ENCODE measurements at places on chromosomes 12 and 14. TPM values are rescaled to one million over a fixed set of nuclear protein-coding genes. Genes with fewer than 3 reads are reported as not detected.

DNA sequence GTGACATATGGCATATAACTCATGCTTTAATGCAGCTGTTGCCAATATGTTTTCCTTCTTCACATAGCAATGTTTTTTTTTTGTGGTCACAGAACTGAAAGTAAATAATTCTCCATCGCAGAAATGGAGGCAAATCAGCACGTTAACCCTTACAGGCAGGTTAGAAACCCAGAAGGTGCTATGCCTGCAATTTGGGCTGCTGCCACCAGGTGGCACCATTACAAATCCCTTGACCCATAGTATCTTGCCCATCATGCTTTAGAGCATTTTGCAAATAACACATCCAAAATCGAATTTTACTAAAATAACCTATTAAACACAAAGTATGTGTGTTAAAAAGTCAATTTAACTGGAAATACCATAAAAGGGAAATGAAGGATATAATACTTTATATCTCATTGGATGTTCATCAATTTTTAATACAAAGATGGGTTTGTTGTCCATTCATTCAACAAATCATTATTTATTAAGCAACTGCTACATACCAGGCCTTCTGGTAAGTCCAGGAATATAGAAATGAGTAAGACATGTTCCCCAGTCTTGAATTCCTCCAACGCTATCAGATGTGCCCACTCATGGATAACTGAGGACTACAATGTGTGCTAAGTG is 340.1 kb downstream of the GLT1D1 start:
- DNase-seq = no peak

The MEG3 gene
- 1.1 TPM for total RNA-seq

DNA sequence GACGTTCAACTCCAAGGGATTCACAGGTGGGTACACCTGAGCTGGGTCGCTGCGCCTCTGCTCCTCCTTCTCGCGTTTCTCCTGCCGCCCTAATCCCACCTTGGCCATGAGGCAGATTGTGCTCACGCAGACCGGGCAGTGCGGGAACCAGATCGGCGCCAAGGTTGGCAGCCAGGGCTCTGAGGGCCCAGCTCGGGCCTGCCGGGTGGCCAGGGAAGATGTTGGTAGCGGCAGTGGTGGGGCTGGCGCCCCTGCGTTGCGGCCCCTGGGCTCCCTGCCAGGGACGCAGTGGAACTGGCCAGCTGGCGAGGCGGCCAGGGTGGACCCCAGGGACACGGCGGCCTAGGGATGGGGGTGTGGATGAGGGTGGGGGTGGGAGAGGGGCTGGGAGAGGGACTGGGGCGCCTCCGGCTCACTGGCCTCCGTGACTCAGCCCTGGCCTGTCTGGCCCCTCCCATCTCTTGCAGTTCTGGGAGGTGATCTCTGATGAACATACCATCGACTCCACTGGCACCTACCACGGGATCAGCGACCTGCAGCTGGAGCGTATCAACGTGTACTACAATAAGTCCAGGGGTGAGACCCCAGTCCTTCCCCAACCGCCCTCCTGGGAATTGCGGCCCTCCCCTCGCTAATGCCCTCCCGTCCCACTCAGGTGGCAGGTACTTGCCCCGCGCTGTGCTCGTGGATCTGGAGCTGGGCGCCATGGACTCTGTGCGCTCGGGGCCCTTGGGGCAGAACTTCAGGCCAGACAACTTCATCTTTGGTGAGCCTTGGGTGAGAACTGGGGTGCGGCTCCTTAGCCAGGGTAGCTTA is 114.9 kb upstream of the ALG10B start:
- DNase-seq = no peak

- no peak for DNase-seq
Measured at GRCh38 chr12:72010356-72010755, 71.7 kb downstream of the TPH2 start.

GRCh38 chr14:89550821-89551220 is 133.8 kb upstream of the FOXN3 start:
- DNase-seq = no peak

DNA sequence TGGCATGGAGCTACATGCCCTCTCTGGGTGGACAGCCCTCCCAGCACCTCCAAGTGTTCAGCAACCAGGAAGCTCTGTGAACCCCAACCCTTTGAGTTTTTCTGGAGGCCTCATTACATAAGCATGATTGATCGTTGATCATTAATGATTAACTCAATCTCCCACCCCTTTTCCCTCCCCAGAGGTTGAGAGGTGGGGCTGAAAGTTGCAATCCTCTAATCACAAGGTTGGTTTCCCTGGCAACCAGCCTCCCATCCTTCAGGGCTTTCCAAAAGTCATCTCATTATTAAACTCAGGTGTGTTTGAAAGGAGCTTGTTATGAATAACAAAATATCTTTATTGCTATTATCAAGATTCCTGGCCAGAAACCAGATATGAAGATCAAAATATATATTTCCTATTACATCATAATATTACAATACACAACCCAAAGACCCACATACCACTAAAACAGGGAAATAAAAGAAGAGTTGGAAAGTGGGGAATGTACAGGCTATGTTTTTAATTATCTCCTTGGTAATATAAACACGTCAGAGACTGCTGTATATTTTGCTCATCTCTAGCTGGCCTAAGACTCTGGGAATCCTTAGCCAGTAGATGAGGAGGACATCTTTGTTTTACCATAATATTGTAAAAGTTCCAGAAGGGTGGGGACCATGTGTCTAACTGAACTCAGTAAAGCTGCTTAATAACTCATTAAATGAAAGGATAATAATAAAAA is 73.6 kb downstream of the SSPN start:
- no peak for DNase-seq

- DNase-seq = no peak
Measured at GRCh38 chr12:105417732-105418131, 87.2 kb downstream of the C12orf75 start.

DNA sequence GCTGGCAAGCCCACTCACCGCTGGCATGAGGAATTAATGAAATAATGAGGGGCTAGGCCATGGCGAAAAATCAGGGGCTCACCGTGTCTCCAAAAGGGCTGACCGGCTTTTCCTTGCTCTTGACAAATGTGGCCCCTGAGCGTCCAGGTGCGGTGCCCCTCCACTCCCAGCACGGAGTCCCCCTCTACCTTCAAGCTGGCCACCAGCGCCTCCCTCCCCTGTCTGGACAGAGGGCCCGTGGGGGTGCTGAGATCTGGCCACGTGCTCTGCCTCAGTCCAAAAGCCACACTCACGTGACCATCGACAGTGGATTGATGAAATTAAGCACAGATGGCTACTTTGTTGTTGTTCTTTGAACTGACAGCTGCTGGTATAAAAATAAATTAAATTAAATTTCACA is 78.8 kb upstream of the BCL11B start:
- DNase-seq = no peak

The GOLGA3 gene
- 74.6 TPM for total RNA-seq

DNA sequence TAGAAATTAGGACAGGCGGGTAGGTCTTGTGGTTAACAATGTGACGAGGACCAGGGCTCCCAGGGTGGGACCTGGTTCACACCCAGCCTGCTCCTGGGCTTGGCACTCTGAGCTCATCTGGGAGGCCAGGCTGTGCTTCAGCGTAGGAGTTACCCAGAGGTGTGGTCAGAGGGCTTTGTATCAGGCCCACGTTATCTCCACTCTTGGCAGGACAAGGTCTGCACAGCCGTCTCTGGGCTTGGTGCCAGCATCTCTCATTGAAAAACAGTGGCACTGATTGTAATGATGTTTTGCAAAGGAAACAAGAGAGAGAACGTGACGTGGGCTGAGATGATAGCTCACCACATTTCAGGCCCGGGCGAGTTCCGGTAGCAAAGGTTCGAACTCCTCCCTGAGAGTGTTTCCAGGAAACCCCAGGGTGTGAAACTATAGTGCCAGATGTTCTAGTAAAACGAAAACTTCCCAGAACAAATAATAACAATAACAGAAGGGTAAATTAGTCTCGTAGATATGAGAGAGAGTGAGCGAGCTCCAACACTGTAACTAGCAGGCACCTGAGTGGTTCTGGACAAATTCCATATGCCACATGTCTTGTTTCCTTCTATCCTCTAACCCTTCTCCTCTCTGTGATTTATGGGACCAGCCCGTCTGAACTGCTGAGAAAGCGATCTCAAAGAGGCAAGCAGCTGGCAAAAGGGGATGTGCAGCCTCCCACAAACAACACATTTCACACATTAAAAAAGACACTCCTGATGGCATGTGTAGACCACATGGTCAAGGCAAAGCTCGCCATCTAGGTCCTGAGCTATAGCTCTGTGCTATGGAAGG is 227.3 kb downstream of the KTN1 start:
- DNase-seq = peak; percentile 59

DNA sequence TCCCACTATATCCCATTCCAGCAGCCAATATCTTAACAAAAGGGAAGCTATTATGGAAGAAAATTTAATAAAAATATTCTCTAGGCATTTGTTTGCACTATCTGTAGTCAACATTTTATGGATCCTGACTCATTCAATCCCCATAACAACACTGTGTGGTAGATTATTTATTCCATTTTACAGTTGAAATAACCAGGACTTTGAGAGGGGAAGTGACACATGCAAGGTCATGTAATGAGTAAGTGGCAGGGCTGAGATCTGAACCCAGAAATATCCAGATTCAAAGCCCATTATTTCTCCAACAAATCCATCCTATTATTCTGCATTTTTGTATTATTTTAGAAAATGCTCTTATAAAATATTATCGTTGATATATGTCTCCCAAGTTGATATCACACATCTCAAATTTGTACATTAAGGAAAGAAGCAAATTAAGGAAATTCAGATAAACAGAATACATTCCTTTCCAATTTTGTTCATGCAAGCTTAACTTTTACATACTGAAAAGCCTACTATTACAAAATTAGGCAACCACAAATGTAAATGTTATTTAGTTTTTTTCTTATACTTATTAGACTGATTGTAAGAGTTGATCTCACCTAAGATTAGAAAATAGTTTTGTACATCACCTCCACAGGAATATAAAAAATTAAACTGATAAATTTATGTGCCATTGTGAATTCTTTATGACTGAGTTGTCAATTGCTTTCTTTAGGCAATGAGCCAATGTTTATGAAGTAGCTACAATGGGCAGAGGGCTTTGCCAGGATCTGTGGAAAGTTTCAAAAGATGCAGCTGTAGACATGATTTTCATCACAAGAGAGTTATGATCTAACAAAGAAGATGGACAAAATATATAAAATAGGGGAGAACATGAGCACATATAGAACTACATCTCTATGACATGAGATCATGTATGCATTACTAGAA is 55.1 kb upstream of the E2F7 start:
- no peak for DNase-seq

DNA sequence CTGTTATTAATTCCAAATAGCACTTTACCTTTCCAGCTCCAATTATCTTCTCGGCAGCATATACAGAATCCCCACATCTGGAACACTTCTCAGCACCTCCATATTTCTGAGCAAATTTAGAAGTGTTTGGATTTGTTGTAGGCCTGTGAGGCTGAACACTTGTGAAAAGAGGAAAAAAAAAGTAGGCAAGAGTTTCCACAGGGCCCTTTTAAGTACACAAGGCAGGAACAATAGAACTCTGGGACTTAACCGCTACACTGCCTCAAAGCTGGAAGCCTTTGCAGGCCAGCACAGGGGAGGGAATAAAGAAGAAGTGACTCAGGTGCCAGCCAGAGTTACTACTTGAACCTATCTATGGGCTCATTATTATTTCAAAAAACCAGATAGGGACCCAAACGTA is 18.6 kb downstream of the CSRP2 start:
- no peak for DNase-seq

The ARHGAP9 gene
- total RNA-seq = 54.5 TPM

The PTGER2 gene
- total RNA-seq = 17.6 TPM

DNA sequence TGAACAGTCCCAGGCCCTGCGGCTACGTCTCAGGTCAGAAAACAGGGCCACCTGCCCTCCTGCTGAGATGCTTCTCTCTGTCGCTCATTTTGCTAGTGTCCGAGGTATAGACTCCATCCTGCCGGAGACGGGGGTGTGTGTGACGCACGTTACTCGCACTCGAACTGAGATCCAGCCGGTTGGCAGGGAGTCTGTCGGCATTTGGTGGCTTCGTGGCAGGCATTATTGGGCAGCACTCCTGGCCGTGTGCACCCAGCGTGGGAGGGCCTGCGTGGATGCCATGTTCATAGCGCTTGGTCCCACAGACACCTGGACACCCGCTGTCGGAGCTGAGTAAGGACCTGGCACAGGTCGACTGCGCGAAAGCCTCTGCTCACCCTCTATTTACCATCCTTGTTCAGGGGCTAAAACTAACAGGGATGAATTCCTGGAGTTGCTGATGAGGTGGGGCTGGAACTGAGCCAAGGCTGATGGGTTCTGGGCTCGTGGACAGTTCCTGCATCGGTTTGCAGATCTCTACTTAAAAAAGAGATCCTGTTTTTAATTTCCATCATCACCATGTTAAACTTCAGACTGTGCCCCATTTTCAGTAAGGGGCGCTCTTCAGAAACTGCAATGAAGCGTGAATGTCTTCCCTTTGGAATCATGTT is 28.6 kb downstream of the AACS start:
- DNase-seq = no peak

The DTX1 gene
- 5.0 TPM for total RNA-seq

GRCh38 chr14:92846162-92846897 is 52.2 kb downstream of the GOLGA5 start:
- no peak for DNase-seq

The PARPBP gene
- 7.8 TPM for total RNA-seq

The CLEC1B gene
- total RNA-seq = not detected

DNA sequence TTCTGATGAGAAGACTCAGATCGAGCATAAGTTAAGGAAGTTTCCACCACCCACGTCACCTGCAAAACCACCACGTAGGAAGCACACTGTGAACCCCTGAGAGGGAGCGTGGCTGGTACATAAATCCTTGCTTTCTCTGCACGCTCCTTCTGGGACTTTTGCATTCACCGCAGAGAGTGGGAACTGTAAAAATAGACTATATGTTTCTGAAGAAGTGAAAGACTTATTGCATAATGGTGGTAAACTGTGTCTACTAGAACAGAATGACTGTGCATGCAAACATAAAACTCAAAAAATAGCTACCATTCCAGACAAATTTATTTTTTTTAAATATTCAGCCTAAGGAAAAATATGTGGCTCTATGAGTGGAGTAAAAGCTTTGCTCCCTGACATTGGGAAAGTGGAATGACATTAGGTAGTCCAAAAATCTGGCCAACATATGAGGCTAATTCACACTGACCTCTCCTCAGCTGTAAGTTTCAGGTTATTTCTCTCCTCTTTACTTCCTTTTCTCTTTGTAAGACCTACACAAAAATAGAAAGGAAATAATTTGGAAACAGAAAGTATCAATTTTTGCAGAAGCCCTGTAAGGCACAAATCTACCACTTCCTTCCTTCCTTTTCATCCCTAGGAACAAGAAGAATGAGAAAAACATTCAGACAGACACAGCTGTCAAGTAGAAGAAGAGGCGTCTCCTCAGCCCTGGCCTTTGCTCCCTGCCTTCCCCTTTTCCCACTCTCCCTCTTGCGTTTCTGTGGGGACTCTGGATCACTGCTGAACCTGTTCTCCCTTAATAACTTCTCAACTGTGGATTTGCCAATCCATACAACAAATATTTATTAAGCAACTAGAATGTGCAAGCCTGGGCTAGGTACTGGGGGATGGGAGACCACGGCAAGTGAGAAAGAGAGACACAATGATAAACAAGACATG is 264.3 kb upstream of the FOXN3 start:
- peak; percentile 56 for DNase-seq

DNA sequence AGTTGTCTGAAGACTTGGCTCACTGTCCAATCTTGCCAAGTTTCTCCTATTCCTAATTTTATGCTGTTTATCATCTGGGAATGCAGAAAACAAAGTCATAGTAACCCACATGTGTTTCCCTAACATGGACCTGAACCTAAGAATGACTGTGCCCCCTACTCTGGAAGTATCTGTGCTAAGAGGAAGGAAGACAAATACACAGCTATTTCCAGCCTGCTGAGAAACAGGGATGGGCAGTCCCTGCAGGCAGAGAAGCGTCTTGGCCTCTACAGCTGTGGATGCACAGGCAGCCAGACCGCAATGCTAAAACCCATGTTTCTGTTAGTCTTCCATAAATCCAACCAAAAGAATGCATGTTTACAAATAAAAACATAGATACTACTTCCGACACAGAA is 56.2 kb downstream of the DUSP16 start:
- DNase-seq = no peak

Data from activated T-cell treated with anti-CD3 and anti-CD28 coated beads, Interleukin-2, amount 50 U/mL, for 4 hours (primary cell).